NCI-H146 (cell line): ENCODE measurements at places on chromosomes 12 and 14.

GRCh38 chr14:91934554-91935285, 12.8 kb downstream of the FBLN5 start:
- DNase-seq = no peak

DNA sequence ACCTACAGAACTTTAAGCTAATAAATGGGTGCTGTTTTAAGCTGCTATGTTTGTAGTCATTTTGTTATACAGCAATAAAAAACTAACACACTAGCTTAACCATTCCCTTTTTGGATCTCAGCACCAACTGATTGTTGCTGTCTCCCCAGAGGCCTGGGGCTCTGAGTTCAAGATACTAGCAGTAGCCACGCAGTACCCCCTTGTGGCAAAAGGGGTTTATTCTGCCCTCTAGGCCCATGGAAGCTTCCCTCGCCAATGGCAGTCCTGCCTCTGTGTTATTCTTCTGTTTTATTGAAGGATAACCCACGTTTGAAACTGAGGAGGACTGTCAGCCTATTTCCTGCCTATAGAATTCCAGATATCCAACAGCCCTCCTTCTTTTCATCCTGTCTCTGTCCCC, 455.3 kb upstream of the ATP2B1 start:
- DNase-seq = no peak

DNA sequence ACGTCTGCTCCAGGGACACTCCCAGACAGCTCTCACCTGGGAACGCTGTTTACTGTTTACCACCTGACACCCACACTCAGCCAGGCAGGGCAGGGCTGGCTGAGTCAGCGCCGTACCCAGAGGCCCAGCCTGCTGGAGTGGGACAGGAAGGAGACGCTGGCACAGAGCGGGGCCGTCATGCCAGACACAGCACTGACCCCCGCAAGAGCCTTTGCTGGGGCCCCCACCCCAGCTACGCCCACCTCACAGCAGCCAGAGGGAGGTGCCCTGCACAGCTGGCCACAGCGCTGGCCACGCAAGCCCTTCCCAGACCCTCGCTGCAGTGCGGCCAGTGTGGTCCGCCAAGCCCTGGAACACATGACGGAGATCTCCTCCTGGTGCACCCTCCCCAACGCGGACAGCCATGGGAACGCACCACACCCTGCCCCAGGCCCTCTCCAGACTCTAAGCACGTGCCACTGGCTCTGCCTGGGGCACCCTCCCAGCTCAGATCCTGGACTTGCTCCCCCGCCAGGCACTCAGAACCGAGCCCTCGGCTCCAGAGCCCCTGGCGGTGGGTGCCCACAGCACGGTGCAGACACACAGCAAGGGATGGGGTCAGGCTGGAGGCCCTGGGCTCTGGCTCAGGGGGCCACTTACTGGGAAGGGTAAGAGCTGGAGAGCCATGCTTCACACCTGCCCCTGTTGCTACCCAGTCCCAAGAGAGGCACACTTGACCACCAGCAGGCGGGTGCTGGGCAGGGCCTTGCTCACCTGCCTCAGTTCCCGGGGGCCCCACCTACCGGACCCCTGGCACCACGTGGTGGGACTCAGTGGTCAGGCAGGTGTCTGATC, 5.7 kb downstream of the AHNAK2 start:
- DNase-seq = peak; percentile 28

DNA sequence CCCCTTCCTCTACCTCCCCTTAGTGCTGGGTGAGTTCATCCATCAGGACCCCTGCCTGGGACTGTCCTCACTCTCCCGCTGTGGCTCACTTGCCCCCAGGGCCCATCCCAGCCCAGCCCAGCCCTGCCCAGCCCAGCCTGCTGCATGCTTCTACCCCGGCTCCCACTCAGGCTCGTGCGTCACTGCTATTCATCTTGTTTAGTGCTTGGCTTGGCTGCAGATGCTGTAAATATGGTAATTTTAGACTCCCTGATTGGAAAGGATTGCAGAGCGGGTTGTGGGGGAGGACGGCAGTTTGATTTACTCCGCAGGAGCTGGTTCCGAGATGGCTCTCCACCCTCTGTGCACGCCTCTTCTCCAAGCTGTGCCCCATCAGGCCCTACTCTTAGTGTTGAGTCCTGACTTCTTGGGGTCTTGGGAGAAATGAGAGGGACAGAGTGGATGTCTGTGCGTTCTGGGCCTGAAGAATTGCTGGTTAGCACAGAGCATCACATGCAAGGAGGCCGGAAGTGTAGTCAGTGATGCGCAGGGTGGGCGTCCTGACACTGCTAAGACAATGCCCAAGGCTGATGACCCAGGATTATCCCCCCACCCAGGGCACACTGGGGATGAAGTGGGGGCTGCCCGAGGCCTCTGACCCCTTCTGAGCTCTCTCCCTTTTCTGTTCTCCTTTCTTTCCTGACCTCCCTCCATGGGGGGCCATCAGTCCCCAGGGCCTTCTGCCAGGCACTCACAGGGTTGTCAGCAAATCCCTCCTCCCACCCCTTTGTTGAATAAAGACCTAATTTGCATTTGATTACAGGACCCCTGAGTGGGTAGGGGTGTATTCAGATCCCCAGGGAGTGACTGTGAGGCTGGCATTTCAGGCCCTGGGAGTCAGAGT, 244.4 kb downstream of the ZFP36L1 start:
- DNase-seq = no peak

DNA sequence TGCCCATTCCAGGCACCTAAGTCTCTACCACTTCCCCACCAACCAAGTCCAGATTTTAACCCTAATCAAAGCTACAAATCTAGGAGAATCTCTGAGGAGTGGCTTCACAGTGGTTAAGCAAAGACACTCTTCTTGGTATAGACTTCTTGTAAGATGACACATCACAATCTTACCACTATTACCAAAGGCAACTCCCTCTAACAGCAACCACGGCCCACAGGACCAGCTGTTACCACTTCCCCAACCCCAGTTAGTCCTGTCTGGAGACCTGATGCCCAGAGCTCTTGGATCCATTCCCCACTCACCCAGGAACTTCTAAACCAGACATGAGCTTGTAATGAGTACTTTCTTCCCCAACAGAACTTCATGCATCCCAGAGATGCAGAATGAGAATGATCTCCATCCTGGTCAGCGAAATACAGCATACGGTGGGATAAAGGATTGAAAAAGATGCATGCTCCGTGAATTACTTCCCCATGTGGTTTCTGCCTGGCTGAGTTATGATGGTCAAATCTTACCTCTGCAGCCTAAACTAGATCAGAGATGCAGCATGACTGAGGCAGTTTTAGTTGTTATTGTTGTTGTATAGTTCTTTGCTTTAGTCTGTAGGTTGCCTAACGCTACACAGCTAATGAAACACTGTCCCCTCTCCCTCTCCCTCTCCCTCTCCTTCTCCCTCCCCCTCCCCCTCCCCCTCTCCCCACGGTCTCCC, 87.7 kb upstream of the FOXN3 start:
- no peak for DNase-seq

DNA sequence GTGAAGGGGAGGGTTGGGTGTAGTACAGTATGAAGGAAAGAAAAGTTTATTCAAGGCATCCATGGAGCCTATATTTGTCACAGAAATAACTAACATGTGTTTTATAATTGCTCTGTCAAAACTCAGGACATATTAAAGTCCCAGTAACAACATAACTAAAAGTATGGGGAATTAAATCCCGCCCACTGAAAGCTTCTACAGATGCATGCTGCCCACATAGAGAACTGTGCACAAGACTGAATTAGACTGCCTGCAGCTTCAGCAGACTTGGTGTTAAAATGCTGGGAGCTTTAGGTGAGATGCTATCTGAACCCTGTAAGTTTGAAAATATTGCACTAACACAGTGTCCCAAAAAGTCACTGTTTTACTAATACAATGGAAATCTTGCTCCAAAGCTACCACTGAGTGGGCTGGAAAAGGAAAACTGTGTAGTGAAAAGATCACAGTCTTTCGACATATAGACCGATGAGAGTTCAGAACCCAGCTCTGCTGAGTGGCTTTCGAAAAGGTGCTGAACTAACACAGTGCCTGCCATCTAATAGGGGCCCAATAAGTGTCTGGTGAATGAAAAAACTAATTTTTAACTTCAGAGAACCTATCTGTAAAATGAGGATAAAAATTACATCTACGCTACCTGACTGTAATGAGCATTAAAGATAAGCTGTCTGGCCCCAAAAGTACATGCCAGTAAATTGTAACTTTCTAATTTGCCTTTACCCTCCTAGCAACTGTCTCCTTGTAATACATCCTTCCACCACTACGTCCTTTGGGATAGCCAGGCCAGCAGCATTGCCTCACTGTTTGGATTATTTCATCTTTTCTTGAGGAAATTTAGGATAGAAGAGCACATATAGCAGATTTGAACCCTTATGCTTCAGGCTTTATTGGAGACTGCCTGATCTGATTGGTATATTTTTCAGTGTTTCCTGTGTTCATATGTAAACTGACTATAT, 237.6 kb downstream of the BCAT1 start:
- no peak for DNase-seq

GRCh38 chr12:67096533-67097318, 172.4 kb upstream of the CAND1 start:
- DNase-seq = peak; percentile 21

DNA sequence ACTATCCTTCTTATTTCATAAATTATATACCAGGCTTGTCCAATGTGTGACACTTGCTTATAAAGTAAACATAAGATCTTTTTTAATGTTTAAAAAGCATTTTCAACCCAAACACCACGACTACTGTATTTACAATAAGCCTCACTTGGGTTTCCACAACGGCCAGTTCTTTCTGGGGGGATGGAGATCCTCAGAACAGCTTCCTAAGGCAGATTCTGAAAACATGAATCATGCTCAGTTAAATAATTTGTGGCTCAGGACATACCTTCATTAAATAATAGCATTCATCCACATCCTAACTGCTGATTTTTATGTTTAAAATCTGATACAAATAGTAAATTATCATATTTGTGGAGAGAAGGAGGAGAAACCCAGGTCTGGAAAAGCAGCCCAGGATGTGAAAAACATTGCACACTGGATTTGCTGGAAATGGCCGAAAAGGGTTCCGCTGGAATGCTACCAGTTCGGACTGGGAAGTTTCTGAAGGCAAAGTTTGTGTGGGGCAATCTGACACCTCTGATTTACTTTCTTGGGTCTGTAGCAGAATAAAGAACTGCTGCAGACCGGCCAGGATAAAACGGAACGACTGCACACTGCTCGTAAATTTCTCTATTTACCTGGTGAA, 597 bp downstream of the GLT8D2 start:
- no peak for DNase-seq

GRCh38 chr12:112126911-112127310, 1.6 kb downstream of the TRAFD1 start:
- DNase-seq = no peak

DNA sequence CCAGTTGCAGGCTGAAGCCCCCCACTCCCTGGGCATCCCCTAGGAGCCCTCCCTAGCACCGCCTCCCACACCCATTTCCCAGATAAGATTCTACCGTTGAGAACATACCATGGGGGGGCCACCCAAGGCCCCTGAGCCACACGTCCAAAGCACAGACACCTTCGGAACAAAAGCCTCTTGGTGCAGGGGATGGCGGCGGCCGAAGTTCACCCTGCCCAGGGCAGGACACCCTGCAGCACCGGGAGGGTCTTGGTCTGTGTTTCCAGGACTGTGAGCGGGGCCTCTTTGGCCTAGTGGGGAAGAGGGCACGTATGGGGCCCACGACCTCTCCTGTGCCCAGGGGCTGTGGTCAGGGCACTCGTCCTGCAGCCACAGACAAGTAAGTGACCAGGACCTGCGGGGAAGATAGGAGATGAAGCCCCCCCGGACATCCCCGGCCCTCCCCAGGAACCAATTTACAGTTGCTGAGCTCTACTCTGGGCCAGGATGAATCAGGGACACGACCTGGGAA, 154.3 kb upstream of the C14orf180 start:
- no peak for DNase-seq

DNA sequence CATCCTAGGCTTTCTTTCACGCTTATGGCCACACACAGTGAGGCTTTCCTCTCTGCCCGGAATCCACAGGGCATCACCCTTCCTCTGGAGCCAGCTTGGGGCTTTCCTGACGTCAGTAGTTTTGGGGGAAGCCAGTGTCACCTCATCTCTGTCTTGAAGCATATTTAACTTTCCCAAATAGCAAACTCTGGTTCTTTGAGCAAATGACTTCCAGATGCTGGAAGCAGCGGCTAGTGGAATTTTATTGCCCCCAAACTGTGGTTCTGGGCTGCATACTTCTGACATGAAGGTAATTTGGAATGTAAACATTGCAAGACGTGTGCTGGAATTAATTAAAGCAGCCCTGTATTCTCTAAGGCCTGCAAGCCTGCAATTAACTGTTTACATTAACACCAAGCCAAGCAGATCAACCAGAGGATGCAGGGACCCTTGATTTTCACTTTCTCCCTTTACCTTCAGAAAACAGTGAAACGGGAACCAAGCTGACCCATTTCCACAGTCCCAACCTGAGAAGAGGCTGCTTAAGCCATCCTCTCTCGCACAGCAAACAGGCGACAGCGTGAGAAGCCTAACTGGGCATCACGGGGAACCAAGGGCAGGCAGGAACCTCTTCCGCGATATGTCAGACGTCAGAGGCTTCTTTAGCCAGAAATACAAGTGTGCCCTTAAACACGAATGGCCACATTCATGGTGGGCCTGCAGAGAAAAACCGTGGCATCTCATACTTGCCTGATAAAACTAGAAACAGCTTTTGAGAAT, 258.4 kb downstream of the CACNA1C start:
- no peak for DNase-seq

DNA sequence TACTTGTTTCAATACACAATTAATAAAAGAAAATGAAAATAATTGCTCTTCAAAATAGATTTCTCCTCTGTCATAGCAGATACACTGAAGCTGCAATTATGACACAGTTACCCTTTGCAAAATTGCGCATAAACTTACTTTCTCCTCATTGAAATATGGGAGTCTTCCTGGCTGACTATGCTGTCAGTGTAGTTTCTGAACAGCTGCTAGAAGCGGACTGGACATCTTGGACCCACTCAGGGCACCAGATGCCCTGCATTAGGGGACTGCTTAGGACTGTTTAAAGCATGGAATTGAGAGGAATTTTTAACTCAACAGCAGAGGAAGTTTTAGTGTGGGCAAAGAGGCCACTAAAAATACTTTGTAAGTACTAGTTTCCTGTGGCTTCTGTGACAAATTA, 454.9 kb downstream of the ATP23 start:
- no peak for DNase-seq

- DNase-seq = no peak
These were observed 404.7 kb upstream of the FLRT2 start for GRCh38 chr14:85125291-85125670.

GRCh38 chr14:70887207-70887681, 20.0 kb upstream of the PCNX1 start:
- DNase-seq = no peak

DNA sequence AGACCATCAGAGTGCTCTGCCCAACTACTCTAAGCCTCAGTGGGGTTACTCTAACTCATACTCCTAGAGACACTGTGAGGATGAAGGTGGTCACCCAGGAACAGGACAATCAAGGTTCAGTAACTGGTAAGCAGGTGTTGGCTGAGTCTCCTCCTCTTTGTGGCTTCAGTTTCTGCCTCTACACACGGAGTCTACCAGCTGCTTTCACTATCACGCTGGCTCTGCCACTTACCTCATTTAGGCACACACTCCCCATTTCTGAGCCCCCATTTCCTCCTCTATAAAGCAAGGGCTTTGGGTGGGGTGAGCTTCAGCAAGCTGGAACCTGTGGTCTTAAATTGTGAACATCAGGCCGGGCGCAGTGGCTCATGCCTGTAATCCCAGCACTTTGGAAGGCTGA, 7.3 kb upstream of the TCHP start:
- DNase-seq = no peak

- no peak for DNase-seq
These were observed 43.6 kb downstream of the EML5 start for GRCh38 chr14:88749139-88749538.

- no peak for DNase-seq
These were observed 41.0 kb downstream of the USP15 start for GRCh38 chr12:62301080-62301798.
